NCI-H1105 (cell line): ENCODE measurements at places on chromosomes 13 and 19.

- no peak for DNase-seq
These were observed 107.4 kb downstream of the LRCH1 start for GRCh38 chr13:46660416-46660815.

- no peak for DNase-seq
These were observed 10.4 kb downstream of the UPF1 start for GRCh38 chr19:18842166-18842565.

GRCh38 chr13:33678906-33679657, 138.9 kb upstream of the RFC3 start:
- no peak for DNase-seq

DNA sequence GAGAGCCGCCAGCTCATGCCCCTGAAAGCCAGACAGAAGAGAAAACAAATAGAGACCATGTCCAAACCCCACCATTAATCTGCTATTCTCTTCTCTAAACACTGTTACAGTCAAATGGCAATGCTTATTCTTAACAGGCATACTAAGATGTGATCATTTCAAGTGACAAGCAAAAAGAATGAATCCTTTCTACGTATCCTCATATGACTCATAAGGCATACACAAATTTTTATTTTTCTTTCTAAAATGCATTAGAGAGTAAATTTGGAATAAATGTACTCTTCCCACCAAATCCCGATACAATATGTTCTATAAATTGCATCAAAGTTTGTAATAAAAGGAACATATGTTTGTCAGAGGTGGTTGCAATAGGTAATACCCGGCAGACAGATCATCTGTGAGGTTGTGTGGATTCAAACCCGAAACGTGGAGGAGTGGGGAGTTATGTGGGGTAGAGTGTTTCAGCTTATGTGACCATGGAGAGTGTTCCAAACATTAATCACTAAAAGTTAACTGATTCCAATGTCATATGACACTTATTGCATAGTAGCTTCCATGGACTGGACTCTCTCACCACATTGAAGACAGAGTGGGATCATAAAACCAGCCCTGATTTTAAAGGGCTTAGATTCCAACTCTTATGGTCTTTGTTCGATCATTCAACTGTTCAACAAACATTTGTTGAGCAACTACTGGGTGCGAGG, 213.1 kb downstream of the DCLK1 start:
- DNase-seq = no peak

DNA sequence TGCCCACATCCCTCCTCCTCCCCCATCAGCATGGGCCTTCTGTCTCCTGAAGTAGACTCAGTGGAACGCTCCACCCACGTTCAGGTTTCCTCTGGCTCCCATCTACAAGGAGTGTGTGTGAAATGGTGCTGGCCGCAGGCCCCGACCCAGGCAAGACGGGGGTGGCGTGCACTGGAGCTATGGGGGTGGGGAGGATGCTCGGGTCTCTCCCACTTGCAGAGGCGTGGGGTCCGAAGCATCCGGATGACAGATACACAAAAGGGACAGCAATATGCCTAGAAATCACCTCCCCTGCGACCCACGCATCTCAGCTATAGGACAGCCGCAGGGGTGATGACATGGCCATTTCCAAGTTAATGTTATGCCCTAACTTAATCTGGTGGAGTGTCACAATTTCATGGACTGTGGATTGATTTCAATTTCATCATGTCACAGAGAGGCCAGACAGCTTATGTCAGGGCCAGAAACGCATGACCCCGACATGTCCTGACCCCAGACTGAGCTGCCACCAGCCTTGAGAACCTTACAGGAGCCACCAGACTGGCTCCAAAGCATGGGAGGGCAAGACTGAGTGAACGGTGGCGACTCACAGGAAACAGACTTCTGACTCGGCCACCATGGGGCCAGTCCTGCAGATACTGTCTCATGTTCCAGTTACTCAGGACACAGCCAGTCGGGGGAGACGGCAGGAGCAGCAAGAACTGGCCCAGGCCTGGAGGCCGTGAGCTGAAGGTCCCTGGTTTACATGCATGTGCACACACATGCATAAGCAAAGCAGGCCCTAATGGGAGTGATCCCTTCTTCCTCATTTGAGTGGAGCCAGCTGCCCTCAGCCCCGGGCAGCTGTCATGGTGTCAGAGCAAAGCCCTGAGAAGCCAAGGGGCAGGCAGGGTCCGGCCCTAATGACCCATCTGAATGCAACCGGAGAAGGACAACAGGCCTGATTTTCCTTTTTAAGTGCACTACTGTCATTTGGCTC, 82.2 kb downstream of the SLC7A1 start:
- no peak for DNase-seq

DNA sequence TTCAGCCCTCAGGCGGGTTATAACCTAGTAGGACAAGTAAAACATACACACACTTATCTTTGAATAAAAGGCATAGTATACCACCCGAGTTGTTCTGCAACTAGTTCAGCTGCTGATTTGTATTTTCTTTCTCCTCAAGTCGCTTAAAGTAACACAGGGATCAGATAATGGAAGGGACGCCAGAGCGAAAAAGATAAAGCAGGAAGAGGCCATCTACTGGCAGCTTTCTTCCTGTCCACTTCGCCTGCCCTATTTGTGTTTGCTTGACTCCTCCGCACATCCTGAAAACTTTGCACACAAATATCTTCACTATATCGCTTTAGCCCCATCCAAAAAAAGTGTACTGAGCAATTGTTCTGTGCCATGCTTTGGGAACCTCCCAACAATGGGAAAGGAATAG, 238.0 kb upstream of the SOX21 start:
- DNase-seq = no peak

- no peak for DNase-seq
These were observed 767.3 kb upstream of the GPC6 start for GRCh38 chr13:92459306-92459705.

GRCh38 chr19:17797424-17798201, 2.7 kb downstream of the B3GNT3 start:
- DNase-seq = no peak

- no peak for DNase-seq
These were observed 24.2 kb downstream of the RASA3 start for GRCh38 chr13:114108141-114108761.

DNA sequence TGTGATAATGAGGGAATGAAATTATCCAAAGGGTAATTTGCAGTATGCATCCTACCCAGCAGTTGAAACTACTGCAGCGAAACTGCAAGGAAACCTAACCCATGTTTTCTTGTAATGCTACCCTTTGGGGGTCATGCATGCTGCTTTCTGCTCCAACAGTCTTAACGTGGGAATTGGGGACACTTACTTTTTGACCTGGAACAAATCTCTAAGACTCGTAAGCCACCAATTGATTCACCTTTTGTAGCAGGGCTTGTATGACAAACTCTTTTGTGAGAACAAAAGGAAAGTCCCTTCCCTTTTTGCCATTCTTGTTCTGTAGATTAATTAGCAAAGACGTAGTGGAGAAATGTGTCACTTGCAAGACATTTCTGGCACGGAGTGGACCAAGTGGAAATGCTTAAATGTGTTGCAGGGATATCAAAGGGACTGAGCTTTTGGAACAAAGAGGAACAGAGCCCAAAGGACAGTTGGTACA, 27.4 kb downstream of the LRCH1 start:
- no peak for DNase-seq

GRCh38 chr19:43470288-43470687, 4.9 kb upstream of the LYPD3 start:
- no peak for DNase-seq

GRCh38 chr13:108595436-108596274, 33.8 kb upstream of the MYO16 start:
- DNase-seq = peak; percentile 14

- DNase-seq = no peak
These were observed 11.0 kb upstream of the SERPINE3 start for GRCh38 chr13:51328488-51328887.

DNA sequence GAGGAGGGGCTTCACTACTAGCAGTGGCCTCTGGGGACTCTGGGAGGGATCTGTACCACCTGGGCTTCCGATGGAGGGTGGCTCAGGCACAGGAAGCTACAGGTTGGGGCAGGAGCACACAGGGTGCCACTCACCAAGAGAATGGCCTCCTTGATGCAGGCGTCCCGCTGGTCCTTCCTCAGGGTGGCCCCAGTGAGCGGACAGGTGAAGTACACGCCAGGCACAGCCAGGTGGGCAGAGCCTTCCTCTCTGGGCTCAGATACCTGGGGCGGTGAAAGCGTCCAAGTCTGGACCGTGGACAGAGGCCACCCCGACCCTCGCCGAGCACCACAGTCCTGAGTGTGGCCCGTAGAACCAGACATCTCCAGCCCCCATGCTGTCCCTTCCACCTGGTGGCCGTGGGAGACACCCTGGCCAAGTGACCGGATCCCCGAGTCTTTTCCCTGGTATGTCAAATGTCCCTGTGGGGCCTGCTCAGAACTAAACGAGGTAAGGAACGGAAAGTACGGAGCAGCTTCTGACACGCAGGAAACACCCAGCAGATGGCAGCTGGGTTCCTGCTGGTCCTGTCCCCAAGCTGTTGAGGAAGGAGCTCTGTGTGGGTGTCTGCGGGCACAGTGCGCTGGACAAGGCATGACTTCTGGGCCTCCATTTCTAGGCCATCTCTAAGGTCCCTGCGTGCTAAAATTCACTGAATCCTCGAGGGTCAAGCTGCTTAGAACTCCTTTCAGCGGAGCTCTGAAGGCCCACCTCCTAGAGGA, 5.2 kb downstream of the UBXN6 start:
- DNase-seq = no peak

DNA sequence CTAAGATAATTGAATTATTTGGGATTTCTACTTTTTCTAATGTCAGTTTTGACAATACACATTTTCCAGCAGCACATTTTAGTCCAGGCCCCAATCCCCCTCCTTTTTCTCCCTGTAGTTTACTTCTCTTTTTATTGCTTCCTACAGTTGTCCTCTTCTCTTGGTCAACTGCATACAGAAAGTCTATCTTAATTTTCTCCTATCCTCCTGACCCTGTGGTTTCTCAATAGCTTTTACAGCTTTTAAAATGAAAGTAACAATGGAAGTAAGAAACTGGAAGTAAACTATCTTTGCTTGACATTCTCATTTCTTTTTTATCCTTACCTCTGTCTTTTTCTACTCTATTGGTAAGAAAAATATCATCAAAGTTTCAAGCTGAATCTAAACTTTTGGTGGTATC, 106.5 kb upstream of the OXGR1 start:
- no peak for DNase-seq

- DNase-seq = no peak
These were observed 16.9 kb downstream of the CAPN12 start for GRCh38 chr19:38727306-38727867.
